Stimulated activated CD4-positive, alpha-beta T cell treated with anti-CD3 and anti-CD28 coated beads, TNF-alpha, amount 100 ng/mL, for 4 hours (primary cell): ENCODE measurements at places on chromosomes 1 and 21.

- no peak for DNase-seq
Observed at GRCh38 chr1:41827991-41828570, 90.6 kb downstream of the HIVEP3 start.

DNA sequence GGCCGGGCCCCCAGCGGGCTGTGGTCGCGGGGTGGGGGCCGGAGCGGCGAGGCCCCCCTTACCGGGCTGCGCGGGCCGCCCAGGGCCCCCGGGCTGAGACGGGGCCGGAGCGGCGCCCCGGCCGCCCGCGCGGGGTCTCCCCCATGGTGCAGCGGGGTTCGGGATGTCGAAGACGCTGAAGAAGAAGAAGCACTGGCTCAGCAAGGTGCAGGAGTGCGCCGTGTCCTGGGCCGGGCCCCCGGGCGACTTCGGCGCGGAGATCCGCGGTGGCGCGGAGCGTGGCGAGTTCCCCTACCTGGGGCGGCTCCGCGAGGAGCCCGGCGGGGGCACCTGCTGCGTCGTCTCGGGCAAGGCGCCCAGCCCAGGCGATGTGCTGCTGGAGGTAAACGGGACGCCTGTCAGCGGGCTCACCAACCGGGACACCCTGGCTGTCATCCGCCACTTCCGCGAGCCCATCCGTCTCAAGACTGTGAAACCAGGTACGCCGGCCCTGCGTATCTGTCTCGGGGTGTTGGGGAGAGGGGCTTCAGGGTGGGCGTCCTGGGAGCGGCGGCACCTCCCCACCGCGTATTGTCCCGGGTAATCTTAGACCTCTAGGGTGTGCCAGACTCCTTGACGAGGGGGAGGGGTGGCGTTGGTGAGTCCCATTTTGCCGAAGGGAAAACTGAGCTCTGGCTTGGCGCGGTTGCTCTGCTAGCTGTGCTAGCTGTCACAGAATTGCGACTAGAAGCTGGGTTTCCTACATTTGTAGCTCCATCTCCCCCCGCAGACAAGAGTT is 745 bp downstream of the MAGI3 start:
- DNase-seq: peak; percentile 15

DNA sequence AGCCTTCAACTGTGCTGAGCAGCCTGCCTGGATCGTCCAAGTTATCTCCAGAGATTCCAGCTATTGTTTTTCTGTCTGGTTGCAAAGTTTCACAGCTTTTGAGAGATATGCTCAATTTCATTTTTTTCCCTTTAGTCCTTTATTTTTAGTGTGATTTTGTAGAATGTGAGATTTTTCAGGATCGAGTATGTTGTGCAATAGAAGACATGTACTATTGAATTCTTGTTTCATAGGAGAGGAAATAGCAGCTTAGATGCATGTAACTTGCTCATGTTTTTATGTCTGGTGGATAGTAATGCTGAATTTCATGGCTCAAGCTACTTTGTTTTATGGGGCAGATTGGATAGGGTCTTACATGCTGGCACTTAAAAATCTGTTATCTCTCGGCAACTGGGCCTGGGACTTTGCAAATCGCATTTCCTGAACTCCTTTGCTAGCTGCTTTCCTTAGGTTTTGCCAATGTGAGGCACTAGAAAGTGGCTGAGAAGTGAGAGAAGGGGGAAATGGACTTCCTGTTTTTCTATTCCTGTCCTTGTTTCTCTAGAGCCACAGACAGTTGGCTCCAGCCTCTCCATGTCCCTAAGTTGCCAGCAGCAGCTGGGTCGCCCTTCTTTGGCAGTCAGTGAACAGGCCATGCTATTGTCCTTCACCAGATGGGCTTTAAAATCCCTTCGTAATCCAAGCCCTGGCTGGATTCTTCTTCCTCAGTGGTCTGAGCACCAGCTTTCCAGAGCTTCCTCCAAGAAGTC is 101.4 kb upstream of the PDE4B start:
- DNase-seq: no peak

DNA sequence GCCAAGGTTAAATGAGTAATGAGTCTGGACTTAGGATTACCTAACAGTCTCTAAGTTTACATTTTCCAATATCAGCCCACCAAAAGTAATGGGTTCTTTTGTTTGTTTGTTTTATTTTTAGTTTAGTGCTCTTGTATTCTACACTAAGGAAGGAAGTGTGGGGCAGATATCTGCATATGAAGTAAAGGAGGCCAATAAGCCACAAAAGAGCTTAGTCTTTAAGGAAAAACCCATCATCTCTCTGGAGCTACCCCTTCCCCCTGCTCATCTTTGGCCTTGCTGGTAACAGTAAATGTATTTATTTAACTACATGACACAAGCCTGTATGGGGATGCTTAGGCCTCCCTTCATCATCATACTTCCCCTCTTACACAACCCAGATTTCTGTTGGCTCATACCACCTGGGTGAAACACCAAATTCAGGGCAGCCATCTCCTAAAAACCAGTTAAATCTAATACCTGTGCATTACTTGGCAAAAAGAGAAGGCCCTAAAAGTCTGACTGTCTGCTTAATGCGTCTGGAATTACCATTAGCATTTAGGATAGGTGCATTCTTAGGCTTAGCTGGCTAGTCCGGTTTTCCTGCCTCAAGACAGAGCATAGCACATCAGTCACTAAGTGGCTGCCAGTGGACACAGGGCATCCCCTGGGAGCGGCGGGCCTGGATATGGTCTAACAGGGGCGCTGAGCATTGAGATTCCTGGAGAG is 96.8 kb upstream of the ADGRL2 start:
- DNase-seq: no peak

DNA sequence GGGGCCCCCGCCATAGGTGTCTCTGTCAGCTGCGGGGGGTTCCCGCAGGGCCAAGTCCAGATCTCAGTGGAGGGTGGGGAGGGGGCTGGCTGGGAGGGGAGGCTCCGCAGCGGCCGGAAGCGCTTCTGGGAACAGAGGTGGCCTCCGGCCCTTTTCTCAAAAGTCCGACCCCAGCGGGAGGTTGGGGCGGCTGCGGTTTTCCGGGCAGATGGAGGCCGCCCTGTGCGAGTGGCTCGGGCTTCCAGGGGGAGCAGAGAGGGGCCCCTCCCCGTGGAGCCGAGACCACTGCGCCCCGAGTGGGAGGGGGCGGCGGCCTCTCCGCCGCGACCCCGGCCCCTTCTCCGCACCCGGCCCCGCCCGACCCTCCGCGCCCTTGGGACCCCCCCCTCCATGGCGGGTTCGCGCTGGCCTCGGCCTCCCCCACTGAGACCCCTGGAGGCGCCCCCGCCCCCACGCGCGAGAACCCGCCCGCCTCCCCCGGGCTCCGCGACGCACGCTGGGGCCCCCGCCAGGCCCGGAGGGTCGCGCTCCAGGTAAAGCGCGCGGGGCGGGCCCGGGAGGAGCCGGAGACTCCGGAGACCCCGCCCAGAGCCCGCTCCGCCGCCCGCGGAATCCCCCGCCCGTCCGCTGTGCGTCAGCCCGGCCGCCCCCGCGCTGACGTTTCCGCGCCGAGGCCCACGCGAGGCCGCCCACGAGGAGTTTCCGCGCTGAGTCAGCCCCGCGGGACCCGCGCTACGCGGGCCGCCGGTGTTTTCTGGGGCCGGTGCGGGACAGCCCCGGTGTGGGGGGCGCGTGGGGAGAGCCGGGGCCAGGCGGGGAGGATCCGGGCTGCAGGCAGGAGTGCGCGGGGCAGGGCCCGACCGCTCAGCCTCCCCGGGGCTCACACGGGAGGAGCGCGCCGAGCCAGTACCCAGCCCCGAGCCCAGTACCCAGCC is 5.2 kb downstream of the TNFRSF18 start:
- DNase-seq: peak; percentile 95

GRCh38 chr1:151416231-151416630 is 16.9 kb downstream of the PSMB4 start:
- no peak for DNase-seq

DNA sequence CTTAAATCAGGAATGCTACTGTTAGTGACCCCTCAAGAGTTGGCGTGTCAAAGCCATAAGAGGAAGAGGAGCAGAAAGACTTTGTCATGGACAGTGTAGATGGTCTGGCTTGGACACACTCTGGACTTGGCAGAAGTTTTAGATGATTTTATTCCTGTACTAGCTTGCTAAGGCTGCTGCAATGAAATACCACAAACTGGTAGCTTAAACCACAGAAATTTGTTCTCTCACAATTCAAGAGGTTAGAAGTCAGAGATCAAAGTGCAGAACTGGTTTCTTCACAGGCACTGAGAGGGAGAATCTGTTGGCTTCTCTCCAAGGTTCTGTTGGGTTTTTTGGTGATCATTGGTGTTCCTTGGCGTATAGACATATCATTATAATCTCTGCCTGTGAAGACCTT is 869.8 kb upstream of the B3GALT2 start:
- no peak for DNase-seq

- no peak for DNase-seq
Observed at GRCh38 chr1:173714441-173714758, 381 bp upstream of the KLHL20 start.

- no peak for DNase-seq
Observed at GRCh38 chr21:45556645-45557615, 14.7 kb upstream of the SLC19A1 start.

DNA sequence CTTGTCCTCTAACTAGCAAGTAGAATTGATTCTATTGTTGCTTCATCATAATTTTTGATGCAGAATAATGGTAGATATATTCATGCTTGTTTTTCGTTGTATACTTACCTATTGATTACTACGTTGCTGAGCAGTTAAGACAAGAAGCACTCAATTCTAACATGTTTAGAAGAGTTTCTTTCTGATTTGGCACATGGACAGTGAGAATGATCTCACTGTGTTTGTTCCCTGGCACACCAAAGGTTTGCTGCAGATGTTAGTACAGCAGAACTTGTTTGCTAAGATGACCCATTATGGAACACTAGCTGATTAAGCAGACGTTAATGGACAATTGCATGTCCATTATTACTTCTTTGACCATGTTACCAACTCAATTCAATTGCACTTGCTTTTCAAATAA is 184.7 kb upstream of the SGIP1 start:
- DNase-seq: no peak

DNA sequence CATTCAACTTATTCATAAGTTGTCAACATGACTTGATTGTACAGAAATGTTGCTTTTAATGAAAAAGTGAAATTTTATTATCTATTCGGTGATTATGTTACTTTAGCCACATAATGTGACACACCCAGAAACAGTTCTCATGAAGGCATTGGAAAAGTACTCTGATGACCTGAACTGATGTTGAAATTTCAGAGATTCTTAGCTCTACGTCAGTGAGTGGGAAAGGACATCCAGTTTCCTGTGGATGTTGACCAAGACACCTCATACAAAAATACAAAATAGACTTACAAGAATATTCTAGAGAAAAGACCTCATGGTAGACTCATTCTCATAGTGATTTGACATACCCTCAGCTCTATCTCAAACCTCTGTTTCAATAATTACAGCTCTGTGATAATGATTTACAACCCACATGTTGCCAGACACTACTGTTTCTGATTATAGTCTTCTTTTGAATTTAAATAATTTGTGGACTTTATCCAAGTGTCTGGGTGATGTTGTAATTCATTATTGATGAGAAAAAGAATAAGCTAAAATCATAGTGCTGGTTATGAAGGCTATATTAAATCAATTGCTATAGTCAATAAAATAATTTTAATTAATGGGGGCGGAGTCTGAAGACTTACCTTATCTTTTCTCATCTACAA is 37.3 kb downstream of the KCNK2 start:
- no peak for DNase-seq

- no peak for DNase-seq
Observed at GRCh38 chr1:185704181-185704580, 30.0 kb upstream of the HMCN1 start.
